ENCODE measurements at places on chromosomes 3 and 15.
A peak's percentile ranks its signal among the peaks of the same experiment; 100 is the strongest.

GRCh38 chr3:31249545-31249944, 283.2 kb upstream of the STT3B start:
- no peak for DNase-seq

DNA sequence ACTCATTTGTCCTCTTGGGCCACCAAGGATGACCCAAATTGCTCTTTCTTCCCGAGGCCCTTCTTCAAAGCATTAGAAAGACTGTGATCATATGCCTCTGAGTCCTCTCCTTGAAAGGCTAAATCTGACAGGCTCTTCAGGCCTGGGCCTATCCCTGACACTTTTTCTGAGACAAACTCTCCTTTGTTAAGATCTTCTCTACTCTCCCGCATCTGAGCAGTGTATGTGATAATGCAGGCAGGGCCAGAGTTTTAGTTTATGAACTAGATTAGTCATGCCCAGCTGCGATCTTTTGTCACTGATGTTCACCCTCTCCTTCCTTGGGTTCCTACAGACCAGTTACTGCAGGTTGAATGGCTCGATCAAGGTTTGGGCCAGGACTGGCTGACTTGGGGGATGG, 39.2 kb downstream of the MASP1 start:
- DNase-seq: no peak

GRCh38 chr3:109073116-109073515, 44.8 kb downstream of the MORC1 start:
- DNase-seq: no peak

DNA sequence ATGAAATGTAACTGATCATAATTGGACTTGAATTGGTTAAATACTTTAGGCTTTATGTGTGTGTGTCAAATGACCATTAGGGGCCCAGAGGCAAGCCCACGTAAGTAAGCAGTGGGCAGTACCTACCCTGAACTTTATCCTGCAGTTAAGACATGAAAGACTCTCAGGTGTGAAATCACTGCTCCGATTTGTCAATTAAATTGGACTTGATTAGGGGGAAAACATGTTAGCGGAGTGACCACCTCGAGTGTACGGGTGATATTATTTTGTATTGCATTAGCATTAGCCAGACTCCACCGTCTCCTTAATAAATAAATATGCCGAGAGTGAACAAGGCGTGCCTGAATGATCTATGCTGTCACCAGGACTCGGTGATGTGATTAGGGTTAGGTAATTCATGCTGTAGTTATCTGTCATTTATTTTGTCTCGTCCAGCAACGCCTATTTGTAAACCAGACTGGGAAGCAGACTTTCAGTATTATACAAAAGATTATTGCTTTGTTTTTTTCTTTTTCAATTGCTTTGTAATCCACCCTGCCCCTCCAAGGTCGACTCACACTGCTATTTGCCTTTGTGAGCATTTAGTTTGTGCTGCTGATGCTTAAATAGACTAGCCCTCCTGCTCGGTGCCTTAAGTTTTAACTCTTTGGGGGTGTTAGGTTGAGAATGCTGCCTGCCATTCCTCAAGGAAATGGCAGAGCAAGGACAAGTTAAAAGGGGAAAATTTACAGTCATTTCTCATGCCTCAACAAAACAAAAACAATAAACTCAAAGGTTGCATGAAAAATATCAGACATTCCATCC, 1.8 kb downstream of the RBMS3 start:
- DNase-seq: peak; percentile 12

- DNase-seq: no peak
These were observed 183.6 kb downstream of the EPHB1 start for GRCh38 chr3:134978658-134979057.

DNA sequence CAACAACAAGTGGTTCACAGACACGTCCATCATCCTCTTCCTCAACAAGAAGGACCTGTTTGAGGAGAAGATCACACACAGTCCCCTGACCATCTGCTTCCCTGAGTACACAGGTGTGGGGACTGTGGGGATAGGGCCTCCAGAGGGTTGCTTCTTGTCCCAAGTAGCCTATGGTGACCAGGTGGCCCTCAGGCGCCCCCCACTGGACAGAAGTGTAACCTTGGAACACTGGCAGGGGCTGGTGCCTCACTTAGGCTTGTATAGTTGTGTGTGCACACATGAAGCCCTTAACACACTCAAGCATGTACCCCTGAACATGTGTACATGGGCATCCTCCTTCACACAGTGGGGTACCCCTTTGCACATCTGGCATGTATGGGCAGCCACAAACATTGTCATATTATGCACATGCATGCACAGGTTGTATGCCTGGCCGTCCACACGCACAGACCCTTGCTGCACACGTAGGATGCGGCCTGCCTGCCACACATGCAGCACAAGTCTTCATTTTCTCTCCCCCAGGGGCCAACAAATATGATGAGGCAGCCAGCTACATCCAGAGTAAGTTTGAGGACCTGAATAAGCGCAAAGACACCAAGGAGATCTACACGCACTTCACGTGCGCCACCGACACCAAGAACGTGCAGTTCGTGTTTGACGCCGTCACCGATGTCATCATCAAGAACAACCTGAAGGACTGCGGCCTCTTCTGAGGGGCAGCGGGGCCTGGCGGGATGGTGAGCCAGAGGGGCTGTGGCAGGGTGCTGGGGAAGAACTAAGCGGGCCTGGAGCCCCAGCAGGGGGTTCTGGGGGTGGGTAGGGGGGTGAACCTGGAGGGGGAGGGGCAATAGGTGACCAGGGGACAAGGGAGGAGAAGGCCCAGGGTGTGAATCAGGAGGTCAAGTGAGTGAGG, 11.7 kb upstream of the SEMA3B start:
- DNase-seq: no peak

DNA sequence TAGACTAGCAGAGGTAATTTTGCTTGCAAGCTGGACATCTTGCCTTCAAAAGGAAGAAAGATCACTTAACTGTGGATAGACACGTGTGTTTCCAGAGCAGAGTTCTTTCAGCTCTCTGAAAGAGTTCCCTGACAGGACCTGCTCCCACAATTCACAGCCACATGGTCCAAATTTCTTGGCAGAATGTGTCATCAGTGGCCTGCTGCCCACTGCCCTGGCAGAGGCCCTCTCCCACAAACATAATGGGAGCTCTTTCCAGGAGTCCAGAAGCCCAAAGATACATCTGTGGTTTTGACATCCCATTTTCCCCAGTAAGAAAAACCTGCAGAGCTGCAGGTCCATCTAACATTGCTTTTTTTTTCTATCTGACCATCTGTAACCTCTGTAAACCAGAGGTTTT, 48.3 kb downstream of the SERPINI1 start:
- no peak for DNase-seq

DNA sequence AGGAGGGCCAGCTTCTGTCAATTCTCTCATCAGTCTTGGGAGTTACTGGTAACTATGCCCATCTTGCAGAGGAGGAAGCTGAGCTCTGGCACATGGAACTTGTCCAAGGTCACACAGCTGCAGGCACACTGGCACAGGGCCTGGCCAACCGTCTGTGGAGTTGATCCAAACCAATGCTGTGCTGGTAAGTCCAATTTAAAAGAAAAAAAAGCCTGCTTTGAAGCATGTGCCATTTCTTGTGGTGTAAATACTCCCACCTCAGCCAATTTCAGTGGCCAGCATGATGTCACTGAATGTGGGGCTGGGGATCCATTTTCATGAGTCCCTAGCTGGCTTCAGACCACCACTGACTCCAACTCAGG, 83.4 kb downstream of the CHSY1 start:
- DNase-seq: no peak

- no peak for DNase-seq
These were observed 385.7 kb upstream of the NR2F2 start for GRCh38 chr15:95944661-95945255.

- no peak for DNase-seq
These were observed 107.1 kb downstream of the OXSM start for GRCh38 chr3:25897019-25897418.

DNA sequence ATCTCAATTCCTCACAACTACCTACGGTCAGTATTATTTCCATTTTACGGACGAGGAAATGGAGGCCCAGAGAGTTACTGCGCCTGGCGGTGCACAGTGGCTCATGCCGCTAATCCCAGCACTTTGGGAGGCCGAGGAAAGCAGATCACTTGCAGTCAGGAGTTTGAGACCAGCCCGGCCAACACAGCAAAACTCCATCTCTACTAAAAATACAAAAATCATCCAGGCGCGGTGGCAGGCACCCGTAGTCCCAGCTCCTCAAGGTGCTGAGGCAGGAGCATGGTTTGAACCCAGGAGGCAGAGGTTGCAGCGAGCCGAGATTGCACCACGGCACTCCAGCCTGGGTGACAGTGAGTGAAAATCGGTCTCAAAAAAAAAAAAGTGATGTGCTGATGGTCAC, 187.3 kb downstream of the XXYLT1 start:
- DNase-seq: no peak

GRCh38 chr3:42702066-42702951, at the start of gene HHATL:
Gene HHATL (minus strand): TSS chr3:42702798. CDS start chr3:42700826, 1,972 bp downstream.
- DNase-seq: no peak

DNA sequence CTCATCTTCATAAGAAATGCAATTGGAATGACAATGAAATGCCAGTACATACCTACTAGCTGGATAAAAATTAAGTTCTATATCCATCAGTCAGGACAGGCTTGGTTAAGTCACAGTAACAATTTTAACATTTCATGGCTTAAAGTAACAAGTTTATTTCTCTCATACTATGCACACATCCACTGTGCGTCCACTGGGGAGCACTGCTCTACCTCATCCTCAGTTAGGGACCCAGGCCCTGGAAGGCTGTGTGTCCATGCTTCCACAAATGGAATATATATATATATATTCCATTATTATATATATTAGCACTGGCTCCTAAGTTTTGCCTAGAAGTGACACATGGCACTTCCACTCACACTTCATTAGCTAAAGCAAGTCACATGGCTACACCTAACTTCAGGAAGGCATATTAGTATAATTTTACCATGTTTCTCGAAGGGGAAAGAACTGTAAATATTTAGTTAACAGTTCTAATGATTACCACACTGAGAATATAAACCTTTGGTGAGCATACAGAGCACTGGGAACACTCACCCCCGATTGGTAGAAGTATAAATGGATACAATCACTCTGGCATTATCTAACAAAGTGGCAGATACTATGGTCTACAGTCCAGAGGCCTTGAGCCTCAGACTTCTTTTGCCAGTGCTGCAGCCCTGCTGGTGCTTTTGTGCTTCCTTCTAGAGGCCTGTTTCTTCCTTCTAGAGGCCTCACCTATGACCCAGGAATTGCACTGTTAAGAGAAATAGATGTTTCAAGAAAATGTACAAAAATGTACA, 28.6 kb downstream of the AP3S2 start:
- DNase-seq: no peak

DNA sequence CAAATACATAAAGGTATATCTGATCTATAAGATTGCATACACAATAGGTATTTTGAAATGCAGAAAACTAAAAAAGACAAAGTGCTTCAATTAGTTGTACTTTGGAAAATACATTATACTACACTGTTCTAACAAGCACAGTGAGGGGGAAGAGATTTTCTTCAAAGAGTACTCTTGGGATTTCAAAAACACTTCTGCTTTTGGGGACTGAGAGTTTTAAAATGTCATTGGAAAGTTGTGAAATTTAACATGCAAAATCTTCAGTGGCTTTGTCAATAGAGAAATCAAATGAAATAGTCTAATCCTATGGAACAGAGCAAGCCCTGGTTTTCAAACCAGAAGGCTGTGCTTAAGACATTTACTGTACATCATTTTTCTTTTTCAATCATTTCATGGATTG, 322.2 kb upstream of the SEMA6D start:
- DNase-seq: no peak

- no peak for DNase-seq
These were observed 17.7 kb downstream of the MAGEF1 start for GRCh38 chr3:184694133-184694665.

- DNase-seq: no peak
These were observed 45.7 kb upstream of the ADGRG7 start for GRCh38 chr3:100563652-100564211.

DNA sequence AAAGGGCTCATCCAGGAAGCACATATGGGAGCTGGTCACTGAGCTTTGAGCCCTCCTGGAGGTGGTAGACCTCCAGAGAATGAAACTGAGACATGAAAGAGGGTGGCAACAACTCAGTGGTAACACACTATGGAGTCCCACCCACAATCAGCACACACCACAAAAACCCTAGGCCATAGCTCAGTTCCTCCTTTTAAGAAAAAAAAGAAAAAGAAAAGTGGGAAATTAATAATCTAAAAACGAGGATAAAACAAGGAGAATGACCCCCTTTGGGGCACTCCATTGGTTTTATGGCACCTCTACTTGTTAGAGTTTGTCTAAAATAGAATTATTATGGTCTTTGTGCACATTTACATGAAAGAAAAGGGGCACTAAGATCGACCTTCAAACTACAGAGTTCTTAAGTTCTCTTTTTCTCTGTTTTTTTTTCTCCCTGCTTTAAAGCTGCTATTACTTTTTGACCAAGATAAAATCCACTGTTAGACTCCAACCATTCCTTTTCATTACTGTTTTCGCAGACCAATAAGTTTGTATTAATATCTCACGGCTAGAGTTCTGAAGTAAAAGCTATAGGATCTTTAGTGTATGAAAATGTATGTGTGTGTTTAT, 40.2 kb upstream of the ZBTB20 start:
- no peak for DNase-seq

DNA sequence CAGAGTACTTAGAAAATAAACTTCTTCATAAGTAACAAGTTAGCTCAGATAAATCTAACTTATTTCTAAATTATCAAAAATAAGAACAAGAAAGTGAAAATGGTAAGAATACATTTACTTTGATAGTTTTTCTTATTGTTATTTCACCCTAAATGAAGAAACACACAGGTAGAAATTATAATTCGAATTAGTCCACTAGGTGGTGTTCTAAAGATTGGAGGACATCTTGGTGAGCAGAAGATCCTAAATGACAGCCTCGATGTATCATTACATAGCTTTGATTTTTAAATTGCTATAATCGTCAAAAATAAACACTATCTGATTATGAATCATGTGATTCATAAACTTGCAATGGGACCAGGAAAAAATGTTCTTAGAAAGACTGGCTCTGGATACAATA, 280.8 kb upstream of the UBE2E2 start:
- no peak for DNase-seq

DNA sequence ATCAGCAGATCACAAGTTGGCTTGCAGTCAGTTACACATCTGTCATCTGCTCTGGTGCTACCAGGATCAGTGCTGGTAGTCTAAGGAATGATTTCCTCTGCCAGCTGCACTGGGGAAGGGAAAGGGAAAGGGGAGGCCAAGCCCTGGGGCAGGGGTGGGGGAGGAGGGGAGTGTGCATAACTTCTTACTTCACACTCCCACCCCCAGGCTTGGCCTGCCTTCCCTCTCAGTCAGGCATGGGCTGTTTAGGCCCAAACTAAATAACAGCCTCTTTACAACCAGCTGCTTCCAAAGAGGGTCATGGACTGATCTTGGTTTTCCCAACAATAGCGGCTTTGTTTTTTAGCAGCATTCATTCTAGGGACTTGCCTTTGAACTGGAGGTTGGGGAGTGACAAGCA, 86.1 kb upstream of the PSMD6 start:
- DNase-seq: no peak

- peak; percentile 70 for DNase-seq
These were observed 43.8 kb upstream of the SLC6A6 start for GRCh38 chr3:14358426-14359211.
